ENCODE measurements at places on chromosomes 12 and 14.

DNA sequence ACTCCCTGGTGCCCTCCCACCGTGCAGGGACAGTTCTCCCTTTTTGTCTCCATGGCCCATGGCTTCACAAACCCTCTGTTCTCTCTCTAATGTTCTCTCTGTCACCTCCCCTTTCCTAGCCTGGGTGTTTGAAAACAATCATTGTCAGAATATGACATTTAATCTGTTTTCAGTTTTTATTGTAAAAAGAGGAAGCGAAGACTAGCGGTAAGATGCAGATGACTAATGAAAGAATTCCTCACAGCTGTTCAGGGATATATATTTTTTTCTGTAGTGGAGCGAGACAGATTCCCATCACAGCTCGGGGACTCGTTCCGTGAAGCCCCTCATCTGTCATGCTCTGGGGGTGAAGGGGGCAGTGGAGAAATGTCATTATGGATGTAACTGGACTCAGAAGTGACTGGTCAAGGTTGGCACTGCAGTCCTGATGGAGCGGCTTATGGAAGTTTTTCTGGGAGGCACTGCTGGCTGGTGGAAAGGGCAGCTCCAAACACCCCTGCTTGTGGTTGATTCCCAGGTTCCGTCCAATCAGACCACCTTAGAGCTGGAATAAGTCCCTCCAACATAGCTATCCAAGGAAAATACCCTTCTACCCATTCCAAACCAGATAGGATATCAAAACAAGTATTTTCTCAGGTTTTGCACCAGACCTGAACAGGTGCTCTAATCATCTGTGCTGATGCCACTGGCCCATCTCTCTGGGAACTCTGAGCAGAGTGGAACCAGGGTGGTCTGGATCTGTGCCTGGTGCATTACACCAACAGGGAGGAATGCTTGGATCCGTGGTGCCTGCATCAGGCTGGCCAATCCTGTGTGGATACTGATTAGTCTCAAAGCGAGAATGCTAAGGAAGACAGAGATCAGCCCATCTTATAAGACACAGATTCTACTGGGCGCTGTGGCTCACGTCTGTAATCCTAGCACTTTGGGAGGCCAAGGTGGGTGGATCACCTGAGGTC is 84.7 kb downstream of the GPATCH2L start:
- DNase-seq: no peak

DNA sequence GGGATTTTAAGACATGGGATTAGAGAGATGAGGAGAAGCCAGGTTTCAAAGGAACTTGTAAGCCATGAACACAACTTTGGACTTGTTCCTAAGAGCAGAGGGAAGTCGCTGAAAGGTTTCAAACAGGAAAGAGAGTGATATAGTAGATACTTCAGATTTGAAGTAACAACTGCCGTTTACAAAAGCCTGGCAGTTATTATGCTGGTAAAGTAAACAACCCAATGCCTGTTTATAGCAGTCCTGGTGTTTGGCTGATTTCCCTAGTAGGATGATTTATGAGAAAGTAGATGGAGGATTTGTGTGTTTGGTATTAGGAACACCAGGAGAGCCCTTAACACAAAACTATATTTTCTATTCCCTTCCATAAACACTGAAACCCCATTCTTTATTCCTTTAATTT is 285.7 kb downstream of the RMST start:
- no peak for DNase-seq

DNA sequence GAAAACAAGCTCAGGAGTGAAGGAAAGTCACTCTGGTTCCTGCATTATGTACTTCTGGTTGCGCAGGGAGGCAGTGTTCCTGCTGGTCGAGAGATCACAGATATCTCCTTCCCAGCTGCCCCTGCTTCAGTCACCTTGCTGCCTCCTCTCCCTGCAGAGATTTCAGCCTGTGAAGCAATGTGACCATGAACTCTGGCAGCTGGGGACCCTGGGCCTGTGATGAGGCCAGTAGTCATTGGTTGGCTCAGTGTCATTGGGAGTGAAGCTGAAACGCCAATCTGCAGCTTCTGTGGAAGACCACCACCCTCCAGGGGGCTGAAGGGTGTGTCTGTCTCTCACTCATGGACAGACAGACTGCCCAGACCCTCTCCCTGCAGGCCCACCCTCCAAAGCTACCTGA is 45.0 kb downstream of the PLEKHD1 start:
- DNase-seq: no peak

- DNase-seq: no peak
Measured at GRCh38 chr12:92294676-92295440, 149.2 kb upstream of the BTG1 start.

DNA sequence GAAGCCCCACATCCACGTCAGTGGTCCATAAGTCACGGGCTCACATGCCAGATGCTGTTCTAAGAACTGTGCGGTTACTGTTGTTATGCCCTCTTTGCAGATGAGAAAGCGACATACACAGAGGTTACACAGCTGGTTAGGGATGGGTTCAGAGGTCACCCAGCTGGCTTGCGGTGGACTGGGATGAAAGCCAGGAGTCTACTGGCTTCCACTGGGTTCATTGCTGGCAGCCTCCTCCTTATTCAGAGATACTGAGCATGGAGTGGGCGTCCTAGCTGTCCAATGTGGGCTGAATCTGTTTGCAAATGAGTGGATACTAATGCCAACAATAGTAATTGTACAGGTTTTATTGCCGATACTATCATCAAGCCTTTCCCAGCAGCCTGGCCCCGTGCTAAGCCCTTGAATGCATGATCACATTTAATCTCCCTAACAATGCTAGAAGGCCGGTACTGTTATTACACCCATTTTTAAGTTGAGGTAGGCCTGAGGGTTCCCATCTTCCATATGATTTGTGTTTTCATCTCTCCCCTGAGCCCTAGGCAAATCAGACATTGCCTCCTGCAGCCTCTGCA is 129.1 kb downstream of the PLXNC1 start:
- no peak for DNase-seq

DNA sequence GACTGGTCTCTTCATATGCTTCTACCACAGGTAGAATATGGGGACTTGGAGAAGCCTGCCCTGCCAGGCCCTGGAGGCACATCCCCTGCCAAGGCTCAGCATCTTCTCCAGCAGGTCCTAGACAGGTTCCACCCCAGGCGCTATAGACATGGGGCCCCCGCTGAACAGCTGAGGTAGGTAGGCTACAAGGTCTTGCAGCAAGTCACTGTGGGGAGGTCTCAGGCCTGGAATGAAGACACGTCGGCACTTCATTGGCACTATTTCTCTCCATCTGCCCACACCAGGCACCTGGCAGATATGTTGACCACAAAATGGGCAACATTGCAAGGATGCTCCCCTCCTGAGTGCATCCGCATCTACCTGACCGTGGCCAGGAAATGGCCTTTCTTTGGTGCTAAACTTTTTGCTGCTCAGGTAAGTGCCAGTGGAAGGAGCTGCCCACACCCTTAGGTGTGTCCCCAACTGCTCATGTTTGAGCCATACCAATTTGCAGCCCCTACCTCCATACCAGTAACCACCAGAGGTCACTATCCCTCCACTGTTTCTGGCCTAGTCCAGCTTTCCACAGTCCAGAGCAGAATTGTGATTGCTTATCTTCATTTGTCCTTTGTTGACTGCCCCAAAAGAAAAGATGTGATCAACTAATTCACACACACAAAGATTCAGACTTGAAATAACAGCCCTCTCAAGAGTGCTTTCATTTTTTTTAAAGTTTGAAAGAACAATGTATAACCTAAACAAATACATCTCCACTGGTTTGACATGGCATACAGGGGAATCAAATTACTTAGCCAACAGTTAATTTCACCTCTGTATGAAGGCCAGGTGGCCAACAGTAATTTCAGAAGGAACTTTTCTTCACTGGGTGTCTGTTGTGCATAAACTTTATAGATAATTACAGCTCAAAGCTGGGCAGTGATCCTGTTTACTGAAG is 16.1 kb downstream of the PIGH start:
- no peak for DNase-seq

DNA sequence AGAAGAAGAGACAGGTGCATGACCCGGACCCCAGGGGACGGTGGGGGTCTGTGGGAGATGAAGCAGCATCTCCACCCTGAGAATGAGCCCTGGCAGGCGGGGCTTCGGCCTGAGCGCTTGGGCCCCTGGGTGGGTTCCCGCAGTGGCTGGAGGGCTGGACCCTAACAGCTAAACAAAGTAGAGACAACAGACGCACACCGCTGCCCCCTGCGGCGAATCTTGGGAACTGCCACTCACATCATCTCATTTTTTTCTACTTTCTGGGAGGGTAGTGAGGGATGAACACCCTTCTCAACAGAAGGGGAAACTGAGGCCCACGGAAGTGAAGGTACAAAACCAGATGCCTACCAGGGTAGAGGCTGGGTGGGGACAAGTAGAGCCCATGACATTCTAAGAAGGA is 104.7 kb downstream of the RFLNA start:
- no peak for DNase-seq

- DNase-seq: no peak
Measured at GRCh38 chr14:38405851-38406635, 150.2 kb upstream of the CLEC14A start.

GRCh38 chr12:124694846-124695497 is 127.6 kb upstream of the NCOR2 start:
- DNase-seq: no peak

- DNase-seq: no peak
Measured at GRCh38 chr14:64233531-64234190, 60.5 kb downstream of the ESR2 start.

- DNase-seq: no peak
Measured at GRCh38 chr14:55180434-55180833, 11.0 kb downstream of the DLGAP5 start.

DNA sequence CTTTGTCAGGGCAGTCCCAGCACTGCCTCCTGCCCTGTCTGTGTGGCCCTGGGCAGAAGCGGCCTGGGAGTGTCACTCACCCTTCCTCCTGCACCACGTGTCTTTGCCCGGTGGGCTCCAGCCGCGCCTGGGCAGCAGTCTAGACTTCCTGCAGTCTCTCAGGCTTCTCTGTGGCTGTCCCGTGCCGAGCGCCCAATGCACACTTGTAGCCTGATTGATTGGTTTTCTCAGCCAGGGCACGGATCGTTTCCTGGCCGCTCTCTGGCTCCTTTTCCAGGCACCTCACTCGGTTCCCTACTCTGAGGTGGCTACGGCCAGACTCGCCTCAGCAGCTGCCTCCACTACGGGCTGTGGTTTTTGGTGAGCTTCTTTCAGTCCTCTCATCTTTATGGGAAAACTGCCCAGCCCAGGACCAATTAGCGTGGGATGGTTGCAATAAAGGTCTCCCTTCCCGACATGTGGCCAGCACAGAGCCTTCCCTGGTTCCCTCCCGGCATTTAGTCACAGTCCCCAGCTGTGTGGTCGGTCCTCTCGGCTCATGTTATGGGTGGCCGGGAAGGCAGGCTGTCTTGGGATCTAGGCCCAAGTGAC is 133.1 kb downstream of the CACNA1C start:
- no peak for DNase-seq

- no peak for DNase-seq
Measured at GRCh38 chr12:90020014-90020413, 311.4 kb upstream of the ATP2B1 start.

DNA sequence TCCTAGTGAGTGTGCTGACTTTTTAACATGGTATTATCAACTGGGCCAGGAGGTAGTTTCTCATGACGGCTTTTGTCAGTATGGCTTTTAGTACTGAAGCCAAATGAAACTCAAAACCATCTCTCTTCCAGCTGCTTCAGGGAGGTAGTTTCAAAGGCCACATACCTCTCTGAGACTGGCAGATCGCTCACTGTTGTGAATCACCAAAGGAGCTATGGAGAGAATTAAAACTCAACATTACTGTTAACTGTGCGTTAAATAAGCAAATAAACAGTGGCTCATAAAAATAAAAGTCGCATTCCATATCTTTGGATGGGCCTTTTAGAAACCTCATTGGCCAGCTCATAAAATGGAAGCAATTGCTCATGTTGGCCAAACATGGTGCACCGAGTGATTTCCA is 141.1 kb downstream of the HMGA2 start:
- DNase-seq: no peak

GRCh38 chr14:102227184-102227964 is 77.6 kb downstream of the MOK start:
- no peak for DNase-seq

- no peak for DNase-seq
Measured at GRCh38 chr14:92579244-92579936, 65.8 kb downstream of the RIN3 start.

- DNase-seq: no peak
Measured at GRCh38 chr14:51834240-51834639, 26.2 kb upstream of the GNG2 start.

GRCh38 chr14:74350928-74351323 is 2.7 kb downstream of the VRTN start:
- no peak for DNase-seq

DNA sequence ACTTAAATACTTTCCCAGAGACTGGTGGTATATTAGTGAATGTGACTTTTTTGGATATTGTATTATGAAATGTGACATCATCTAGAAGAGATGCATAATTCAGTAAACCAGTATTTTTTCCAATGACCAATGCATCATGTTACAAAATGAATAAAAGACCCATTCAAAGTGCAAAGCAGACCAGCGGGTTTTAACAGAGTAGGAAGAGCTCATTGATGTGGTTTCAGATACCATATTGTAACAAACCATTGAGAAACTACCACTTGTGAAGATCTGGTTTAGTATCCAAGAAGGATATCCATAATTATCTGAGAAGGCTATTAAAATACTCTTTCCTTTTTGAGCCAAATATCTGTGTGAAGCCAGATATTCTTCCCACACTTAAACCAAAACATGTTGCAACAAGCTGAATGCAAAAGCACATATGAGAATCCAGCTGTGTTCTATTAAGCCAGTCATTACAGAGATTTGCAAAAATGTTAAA is 47.7 kb downstream of the MVK start:
- no peak for DNase-seq

GRCh38 chr12:8156845-8157244 is at the start of gene ZNF705A:
Gene ZNF705A, plus strand, starts transcription at chr12:8157015. Its CDS starts 15,611 bp downstream, at chr12:8172626.
- no peak for DNase-seq

GRCh38 chr14:104794993-104795780 is at the start of gene AKT1:
Gene AKT1, minus strand, starts transcription at chr14:104795748. Its CDS starts 3,105 bp downstream, at chr14:104792643.
- no peak for DNase-seq

DNA sequence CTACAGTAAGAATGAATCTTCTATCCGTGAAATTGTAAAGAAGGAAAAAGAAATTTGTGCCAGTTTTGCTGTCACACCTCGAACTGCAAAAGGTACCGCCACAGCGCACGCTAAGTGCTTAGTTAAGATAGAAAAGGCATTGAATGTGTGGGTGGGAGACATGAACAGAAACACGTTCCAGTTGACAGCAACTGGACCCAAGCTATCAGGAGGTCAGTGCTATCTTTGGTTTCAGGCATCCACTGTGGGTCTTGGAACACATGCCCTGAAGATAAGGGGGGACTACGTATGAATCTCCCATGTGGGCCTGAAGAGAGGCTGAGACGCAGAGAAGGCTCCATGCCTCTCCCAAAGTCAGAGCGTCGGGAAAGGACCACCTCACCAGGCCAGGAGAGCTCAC is 9.8 kb downstream of the IFFO1 start:
- no peak for DNase-seq

DNA sequence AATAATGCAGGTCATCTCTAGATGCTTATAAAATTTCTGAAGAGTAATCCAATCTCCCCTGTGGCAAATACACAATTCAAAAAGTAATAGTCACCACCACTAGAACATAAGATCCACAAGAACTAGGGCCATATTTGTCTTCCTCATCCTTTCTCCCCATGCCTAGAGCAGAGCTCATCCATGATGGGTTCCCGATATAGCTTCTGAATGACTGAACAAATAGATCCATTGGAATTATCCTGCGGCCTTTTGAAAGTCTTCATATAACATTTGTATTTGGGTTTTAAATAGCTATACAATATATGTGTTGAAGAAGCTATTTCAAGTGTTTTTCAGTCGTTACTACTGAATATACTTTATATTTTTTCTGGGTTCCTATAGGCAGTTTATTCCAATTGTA is 5.7 kb downstream of the DCN start:
- no peak for DNase-seq
